Stimulated activated CD8-positive, alpha-beta memory T cell treated with anti-CD3 and anti-CD28 coated beads, Interleukin-4, amount 100 ng/mL, for 48 hours (primary cell): ENCODE measurements at places on chromosomes 16 and 17.

- DNase-seq, result peak; percentile 71
These were observed 81.1 kb downstream of the ANKRD11 start for GRCh38 chr16:89409161-89409711.

GRCh38 chr17:76920364-76921139, 52.3 kb downstream of the MGAT5B start:
- DNase-seq, result no peak

DNA sequence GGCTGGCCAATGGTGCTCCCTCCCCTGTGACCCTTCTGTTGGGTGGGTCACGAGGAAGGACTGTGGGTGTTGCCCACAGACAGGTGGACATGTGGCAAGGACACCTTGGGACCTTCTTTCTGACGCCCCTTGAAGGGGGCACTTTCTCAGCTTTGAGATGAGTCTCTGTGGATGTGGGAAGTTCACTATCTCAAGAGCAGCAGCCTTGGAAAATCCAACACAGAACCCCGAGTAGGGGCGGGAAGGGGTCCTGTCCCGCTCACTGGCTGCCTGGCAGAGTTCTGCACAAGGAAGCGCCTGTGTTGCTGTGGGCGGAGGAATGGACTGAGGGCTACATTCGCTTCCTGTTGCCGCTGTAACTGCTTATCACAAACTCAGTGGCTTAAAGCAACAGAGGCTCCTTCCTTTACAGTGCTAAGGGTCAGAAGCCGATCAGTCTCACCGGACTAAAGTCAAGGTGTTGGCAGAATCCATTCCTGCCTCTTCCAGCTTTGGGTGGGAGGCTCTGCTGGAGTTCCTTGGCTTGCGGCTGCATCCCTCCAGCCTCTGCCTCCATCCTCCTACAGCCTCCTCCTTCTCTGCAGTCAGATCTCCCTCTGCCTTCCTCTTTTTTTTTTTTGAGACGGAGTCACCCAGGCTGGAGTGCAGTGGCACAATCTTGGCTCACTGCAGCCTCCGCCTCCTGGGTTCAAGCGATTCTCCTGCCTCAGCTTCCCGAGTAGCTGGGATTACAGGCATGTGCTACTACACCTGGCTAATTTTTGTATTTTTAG, 305.2 kb downstream of the SEC14L1 start:
- peak; percentile 73 for DNase-seq

DNA sequence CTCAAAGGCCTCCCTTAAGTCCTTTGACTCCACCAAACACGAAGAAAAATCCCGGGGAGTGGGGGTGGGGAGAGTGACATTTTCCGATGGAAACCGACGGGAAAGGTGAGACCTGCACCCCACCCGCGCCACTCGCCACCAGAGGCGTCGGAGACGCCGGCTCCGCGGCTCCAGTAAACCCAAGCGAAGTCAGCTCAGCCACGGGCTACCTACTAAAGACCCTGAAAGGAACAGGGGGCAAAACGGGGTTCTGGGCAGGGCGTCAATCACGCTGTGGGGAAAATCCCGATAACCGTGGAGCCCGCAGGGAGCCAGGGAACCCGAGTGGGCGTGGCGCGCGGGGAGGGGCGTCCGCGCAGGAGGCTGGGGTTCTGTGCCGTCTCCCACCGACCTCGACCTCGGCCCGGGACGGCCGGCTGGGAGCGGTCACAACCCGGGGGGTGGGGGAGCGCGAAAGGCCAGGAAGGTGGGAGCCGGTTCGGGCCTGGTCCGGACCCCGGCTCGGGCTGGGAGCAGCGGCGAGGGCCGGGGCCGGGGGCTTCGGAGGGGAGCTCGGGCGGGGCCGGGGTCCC, 565 bp downstream of the WDR45B start:
- DNase-seq, result peak; percentile 69

GRCh38 chr17:51035431-51035830, 85.2 kb downstream of the SPAG9 start:
- DNase-seq, result no peak

GRCh38 chr16:893360-893759, 77.4 kb downstream of the LMF1 start:
- DNase-seq, result no peak
